ENCODE measurements at places on chromosomes 5 and 9.

GRCh38 chr5:173823274-173823644, 64.9 kb upstream of the CPEB4 start:
- no peak for DNase-seq

DNA sequence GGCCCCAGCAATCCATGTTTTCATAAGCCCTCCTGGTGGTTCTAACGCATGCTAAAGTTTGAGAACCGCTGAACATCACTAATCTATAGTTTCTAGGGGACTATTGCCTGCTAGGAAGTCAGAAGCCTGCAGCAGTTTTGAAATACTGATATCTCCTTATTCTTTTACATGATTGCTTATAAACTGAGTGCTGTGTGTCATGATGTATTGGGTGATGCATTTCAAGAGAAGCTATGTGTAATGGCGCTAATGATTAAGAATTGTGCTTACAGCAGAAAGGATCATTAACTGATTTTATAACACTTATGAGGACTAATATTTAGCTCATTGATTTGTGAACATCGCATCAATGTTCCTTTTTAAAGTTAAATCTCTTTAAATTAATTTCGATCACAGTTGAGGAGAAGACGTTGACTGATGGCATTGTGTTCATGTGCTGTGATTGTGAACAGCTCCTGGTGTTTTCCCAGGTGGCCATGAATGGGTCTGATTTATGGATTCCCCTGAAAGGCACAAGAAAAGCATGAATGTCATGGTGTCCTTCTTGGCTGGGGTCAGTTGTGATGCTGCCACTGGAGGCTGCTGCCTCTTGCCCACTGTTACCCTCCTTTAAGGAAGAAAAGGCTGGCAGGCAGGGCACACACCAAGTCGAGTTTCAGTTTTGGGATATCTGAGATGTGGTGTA, 12.0 kb upstream of the DAP start:
- no peak for DNase-seq

DNA sequence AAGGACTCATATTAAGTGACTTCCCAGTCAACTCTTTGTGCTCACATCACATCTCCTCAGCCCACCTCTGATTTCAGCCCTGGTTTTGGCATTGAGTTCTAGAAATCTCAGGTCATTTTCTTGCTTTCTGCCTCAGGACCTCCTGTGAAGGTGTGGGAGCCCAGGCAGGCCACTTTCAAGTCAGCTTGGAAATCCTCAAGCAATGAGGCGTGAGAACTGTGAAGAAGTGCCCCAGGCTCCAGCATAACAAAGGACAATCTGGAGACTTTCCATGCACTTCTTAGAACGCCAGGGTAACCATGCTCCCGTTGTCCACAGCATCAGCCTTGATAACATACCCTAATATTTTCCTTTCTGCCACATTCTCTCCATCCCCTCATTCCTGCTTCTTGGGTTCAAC, 131.2 kb upstream of the MAP3K1 start:
- no peak for DNase-seq

DNA sequence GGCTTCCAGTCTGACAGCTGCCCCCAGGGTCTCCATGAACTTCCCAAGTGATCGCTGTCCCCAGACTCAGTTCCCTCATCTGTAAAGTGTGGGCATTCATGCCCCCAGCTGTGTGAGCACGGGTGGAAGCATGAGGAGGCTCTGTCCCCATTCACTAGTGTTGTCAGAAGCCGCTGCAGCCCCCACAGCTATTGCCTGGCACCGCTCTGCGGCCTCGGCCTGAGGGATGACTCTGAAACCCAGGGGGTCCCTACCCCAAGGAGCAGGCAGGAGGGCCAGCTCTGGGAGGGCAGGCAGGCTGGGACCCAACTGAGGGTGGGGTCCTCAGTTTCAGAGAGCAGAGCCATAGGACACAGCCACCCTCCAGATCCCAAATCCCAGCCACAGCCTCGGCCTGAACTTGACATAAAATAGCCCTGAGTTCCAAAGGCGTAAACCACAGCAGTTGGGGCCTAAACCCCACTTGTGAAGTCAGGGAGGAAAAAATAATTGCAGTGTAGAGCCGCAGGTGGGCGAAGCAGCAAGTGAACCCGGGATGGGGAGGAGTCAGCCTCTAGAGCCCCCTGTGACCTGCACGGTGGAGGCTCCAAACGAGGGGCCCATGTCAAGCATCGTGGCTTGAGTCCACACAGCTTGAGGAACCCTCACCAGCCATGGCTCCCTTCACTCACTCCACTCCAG, 66.0 kb upstream of the ADAMTS2 start:
- DNase-seq, result no peak

DNA sequence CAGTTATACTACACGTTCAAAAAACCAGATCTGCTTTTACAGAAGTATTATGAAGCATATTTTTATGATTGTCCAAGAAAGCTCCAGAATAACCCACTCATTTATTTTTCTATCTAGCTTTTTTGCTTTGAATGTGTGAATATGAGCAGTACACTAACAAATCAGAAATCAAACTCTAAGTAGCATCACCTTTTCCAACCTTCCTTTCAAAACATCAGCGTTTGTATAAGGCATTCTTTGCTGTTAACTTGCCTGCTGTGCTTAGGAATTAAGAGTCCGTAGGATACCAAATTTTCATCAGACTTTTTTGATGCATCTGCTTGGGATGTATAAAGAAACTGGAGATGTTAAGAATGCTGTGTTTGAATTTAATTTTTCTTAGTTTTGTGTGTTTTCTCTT, 3.8 kb downstream of the TLE4 start:
- no peak for DNase-seq

DNA sequence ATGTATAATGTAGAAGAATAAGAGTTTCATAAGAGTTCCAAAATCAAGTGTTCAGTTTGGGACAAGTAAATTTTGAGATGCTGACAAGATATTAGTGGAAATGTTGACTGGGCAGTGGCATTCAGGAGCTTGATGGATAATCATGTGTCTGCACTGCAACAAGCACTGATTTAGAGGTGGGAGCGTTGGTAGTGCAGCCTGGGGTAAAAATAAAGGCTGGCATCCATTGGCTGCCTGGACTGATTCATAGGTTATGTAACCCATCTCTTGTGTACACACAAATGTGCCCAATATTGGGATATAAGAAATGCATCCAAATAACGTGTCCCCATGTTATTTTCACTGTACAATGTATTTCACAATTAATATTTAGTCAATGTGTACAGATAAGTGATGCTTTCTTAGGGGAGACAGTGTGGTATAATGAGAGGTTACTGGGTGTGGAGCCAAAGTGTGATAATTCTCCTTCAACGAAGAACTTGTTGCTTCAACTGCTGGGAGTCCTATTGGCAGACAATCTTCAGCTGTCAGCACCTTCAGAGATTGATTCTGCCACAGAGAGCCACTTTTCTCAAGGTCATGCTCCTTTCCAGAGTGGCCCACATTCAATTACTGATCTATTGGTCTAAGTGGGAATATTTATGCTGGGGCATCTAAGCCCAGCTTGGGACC, 20.9 kb upstream of the SMC2 start:
- no peak for DNase-seq

Data from CD4-positive, alpha-beta T cell (primary cell).